Nephron progenitor cell (in vitro differentiated cells): ENCODE measurements at places on chromosomes 6 and 20.
A peak's percentile ranks its signal among the peaks of the same experiment; 100 is the strongest.

DNA sequence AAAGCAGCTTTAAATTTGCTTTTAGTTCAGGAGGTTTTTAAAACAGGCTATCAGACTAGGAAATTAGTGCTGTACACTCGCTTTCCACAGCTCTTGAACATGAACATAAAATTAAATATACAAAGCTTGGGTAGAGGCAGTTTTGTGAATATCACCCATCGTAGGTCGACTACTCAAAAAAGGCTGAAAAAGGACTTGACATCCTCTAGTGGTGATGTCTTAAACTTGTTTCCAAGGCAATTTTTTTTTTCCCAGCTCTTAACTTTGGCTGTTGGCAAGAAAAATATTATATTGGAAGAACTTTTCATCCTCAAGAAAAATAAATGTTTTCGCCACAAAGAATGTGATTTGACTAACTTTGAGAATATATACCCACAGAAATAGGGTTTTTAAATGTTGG lies 2.9 kb downstream of the MAP7 start:
- DNase-seq = no peak

- DNase-seq = no peak
Observed at GRCh38 chr6:20811109-20811761, 277.0 kb downstream of the CDKAL1 start.

DNA sequence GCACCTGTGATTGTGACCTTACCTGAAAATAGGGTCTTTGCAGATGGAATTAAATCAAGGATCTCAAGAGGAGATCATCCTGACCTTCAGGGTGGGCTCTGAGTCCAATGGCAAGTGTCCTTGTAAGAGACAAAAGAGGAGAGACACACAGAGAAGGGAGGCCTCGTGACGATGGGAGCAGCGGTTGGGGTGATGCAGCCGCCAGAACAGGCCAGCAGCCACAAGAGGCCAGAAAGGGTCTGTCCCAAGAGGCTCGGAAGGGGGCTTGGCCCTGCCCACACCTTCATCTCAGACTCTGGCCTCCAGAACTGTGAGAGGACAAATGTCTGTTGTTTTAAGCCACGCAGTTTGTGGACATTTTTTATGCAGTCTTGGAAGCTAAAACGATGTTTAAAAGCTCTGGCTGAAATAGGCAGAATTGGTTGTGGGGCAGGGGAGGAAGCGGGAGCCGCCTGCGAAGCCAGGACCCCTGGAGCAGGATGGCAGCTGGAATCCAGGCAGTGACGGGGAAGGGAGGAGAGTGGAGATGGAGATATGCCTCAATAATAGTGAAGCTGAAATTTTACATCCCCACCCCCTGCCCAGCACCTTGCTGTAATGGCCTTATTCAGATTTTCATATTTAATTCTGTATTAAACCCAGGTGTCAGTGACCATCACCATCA lies 216.4 kb downstream of the ANKRD60 start:
- no peak for DNase-seq

- no peak for DNase-seq
Observed at GRCh38 chr6:17115251-17116116, 13.6 kb downstream of the STMND1 start.

- DNase-seq = peak; percentile 64
Observed at GRCh38 chr20:63498960-63499337, at the start of gene EEF1A2. Gene EEF1A2, minus strand, starts transcription at chr20:63499083. Its CDS starts 1,320 bp downstream, at chr20:63497763.

DNA sequence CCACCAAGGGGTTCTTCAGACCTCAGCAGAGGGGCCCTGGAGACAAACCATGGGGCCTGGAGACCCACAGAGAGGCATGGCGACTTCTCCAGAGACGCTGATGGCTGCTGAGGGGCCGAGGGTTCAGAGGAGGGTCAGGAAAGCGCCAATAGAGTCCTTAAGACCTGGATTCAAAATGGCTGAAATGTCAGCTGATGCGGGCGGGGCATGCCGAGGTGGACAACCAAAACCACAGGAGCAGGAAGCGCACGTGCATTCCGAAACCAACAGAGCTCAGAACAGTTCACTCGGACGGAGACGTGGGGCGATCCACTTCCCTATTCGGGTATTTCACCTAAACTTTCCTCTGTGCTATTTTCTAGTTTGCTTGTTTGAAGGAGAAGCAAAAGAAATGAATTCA lies 99.9 kb upstream of the RIN2 start:
- no peak for DNase-seq

GRCh38 chr20:12113468-12114371 lies 196.0 kb downstream of the BTBD3 start:
- no peak for DNase-seq

- peak; percentile 34 for DNase-seq
Observed at GRCh38 chr20:40682104-40682981, 6.7 kb downstream of the MAFB start.

DNA sequence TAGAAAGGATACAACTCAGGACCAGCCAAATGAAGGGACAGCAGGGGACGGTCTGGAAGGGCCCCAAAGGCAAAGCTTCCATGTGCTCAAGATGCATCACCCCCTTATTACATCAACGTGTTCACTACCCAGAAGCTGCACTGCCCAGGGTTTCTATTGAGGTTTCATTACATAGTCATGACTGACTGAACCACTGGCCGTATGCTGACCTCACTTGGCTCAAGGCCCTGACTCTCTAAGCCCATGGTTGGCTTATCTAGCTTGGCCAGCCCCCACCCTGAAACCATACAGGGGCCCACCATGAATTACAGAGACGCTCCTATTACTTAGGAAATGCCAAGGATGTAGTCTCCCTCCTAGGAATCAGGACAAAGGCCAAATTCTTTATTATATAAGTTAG lies 179.4 kb downstream of the FOXC1 start:
- no peak for DNase-seq

DNA sequence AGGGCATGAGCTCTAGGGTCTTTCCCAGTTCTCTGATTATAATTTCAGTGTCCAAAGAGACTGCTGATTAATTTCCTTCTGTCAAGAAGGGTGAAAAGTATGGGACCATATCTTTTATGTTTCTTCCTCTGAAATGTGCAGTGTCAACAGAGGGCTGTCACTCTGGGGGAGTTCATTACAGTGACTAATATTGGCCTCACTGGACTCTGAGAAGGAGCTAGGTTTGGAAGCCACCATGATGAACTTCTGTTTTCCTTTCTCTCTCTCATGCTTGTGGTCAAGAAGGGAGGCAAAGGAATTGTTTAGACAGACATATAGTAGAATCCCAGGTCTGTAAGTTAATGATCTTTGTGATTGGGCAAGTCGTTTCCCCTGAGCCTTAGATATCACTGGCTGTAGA lies 41.8 kb upstream of the BMP6 start:
- DNase-seq = no peak

GRCh38 chr6:6409397-6410030 lies 89.1 kb upstream of the F13A1 start:
- no peak for DNase-seq

DNA sequence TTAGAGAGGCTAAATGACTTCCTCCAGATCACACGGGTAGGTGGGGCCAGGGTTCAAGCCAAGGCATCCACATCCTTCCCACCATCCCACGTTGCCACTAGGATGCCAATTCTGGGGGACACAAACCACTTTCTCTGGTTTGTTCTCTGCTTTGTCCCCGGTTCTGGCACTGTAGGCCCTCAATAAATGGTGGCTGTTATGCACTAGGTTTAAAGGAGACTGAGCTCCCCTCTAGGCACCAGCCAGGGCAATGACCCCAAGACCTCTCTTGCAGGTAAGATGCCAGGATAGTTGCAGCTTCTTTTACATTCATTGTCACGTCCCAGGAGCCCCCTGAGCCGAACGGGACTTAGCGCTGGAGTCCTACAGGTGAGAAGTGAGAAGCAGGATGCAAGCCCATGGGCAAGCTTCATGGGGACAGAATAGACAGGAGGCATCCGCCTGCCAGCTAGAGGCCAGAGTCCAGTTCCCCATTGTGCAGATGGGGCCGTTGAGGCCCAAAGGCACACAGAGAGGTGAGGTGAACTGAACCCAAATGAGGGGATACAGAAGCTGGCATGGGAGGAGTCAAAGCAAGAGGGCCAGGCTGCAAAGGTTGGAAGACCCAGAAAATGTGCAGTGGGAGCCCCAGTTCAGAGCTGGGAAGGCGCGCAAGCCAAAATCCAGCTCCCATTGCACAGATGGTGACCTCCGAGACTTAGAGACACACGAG lies 677 bp downstream of the PXMP4 start:
- no peak for DNase-seq

DNA sequence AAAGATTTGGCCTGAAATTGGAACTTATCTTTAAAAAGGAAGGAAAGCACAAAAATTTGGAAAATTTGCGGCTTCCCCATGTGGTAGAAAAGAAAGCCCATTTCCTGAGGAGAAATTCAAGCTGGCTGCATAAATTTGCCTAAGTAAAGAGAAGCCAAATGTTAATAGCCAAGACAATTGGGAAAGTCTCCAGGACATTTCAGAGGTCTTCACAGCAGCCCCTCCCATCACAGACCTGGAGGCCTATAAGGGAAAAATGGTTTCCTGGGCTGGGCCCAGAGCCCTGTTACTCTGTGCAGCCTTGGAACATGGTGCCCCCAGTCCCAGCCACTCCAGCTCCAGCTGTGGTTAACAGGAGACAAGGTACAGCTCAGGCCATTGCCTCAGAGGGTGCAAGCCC lies 736.5 kb downstream of the HACE1 start:
- no peak for DNase-seq

- DNase-seq = no peak
Observed at GRCh38 chr6:128500014-128500413, 20.4 kb downstream of the PTPRK start.

GRCh38 chr6:158431560-158431959 lies 119.3 kb downstream of the TULP4 start:
- DNase-seq = no peak

DNA sequence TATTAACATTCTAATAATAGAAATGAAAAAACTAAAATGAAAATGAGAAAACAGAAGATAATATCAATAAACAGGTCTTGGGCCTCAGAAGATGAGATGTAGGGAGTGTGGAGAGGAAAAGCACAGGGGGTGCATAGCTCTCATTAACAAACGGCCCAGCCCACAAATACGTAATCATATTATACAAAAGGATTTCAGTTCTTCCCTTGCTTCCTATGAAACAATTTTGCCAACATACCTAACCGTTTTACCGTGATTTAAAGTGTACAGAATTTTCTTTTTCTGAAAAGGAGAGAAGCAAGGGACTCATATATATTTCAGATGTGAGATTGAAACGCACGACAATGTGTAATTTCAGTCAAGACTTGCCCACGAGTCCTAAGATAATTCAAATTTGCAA lies 136.0 kb downstream of the HFE start:
- DNase-seq = no peak

DNA sequence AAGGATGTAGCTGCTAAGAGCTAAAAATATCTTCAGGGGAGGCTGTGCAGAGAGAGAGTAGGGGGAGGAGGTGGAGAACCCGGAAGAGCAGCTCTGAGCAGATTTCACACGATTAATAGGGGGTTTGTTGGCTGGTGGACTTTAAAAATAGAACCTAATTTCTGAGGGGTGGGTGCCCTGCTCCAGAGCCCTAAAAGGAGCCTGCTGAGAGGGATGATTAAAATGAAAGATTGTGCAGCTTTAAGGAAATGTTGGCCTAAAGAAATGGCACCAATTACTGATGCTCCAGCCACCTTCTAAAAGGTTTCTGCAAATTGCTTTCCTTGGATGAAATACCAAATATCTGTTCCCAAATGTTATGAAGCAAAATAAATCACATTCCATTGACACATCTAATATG lies 202.8 kb upstream of the BTBD3 start:
- DNase-seq = no peak

GRCh38 chr6:72554761-72555221 lies 67.1 kb upstream of the KCNQ5 start:
- no peak for DNase-seq

GRCh38 chr6:26472549-26473290 lies 15.0 kb downstream of the BTN2A1 start:
- DNase-seq = no peak

- DNase-seq = no peak
Observed at GRCh38 chr6:13267142-13267651, 61.1 kb downstream of the TBC1D7 start.

DNA sequence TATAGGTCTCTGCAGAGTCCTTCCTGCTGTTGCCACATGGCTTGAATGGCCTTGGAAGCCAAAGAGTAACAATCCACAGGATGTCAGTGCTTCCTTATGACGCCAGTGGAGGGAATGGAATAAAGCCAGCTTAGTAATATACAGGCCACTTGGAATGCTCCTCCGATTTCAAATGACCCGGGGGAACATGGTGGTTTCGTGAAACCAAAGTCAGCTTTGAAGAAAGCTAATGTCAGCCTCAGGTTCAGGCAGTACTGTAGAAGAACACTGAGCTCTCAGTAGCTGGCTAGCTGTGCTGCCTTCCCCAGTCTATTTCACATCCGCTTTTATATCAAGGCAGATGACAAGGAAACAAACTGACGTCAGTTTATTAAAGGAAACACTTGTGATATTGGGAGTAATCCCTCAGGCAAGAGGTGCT lies 189.1 kb downstream of the DTNBP1 start:
- no peak for DNase-seq

GRCh38 chr20:58459058-58459750 lies 56.0 kb downstream of the APCDD1L start:
- no peak for DNase-seq

DNA sequence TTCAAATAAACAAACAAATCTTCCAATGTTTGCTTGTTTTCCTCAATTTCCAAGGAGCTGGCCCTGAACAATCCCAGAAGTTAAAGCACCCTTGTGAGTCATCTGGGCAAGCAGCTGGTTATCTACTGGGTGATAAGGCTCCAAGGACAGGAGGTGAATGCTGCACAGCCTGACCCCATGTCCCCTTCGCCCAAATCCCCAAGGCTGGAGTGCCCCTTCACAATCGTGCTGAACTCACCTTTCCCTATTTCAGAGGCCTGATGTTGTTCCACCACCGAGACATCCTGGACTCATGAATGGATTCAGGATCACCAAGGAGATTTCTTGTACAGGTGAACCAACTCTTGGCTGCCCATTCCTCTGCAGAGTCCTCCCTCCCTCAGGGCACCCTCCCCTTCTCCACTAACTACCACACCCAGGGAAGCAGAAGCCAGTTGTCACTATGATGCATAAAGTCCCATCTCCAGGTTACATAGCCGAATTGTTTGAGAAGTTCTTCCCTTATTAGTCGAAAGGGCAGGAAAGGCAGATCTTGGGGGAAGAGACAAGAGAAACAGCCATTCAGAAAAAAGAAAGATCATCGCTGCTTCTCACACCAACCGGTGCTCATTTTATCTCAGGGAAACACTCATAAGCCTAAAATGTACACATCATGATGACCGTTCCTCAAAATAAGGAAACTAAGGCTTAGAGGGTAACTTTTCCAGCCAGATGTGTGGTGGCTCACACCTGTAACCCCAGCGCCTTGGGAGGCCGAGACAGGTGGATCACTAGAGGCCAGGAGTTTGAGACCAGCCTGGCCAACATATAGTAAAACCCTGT lies 138.8 kb upstream of the RREB1 start:
- DNase-seq = no peak

DNA sequence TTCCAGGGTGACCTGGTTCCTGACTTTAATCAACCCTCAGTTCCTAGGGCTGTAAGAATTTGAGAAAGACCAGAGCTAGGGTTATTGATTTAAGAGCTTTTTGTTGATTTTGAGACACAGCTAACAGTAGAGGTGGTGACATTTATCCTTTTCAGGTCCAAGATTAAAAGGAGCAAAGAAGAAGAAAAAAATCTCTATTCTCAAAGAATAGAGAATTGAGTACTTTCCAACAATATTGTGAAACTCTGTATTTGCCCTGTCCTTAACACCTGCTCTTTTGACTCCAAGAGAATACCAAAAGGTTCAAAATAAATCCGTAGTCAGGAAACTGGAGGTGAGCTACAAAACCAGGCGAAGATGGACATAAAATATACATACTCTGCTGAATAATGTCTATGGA lies 7.3 kb downstream of the PAQR8 start:
- no peak for DNase-seq
